ENCODE measurements at places on chromosomes 3 and 15.
A peak's percentile ranks its signal among the peaks of the same experiment; 100 is the strongest.

GRCh38 chr3:98733053-98733811 lies 29.9 kb upstream of the ST3GAL6 start:
- DNase-seq, result peak; percentile 13

- no peak for DNase-seq
These were observed 46.4 kb downstream of the IL1RAP start for GRCh38 chr3:190560013-190560895.

DNA sequence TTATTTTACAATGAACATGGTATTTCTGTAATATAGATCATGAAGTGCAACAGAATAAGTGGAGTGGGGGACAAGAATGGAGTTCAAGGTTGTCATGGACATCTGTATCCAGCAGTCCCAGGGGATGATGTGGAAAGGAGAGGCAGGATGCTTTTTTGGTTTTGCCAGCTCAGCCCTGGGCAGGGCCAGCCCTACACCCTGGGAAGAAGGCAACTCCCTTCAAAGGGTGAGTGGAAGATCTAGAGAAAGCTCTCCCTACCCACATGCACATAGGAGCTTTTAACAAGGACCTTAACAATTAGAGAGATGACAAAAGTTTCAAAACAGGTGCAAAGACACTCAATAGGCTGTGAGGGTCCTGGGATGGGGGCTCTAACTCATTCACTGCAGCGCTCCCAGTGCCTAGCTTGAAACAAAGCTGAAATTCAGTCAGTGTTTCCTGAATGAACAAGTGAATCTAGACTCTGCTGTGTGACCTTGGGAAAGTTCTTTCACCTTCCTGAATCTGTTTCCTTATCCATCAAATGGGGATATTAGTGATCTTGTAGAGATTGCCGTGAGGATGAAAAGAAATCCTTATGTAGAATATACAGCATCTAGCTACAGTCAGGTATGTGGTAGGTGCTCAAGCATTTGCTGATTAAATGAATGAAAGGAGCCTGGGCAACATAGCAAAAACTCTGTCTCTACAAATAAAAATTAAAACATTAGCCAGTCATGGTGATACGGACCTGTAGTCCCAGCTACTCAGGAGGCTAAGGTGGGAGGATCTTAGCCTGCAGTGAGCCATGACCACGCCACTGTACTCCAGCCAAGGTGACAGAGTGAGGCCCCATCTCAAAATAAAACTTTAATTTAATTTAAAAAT lies 14.3 kb downstream of the BHLHE40 start:
- DNase-seq, result no peak

GRCh38 chr3:31218082-31218481 lies 314.6 kb upstream of the STT3B start:
- no peak for DNase-seq

GRCh38 chr3:126580746-126581145 lies 22.0 kb upstream of the C3orf22 start:
- no peak for DNase-seq

- no peak for DNase-seq
These were observed 97.3 kb downstream of the ISL2 start for GRCh38 chr15:76433798-76434400.

GRCh38 chr3:32340039-32340438 lies 51.6 kb upstream of the CMTM7 start:
- DNase-seq, result peak; percentile 54

GRCh38 chr3:102183623-102184022 lies 251.2 kb upstream of the ZPLD1 start:
- DNase-seq, result no peak

- DNase-seq, result no peak
These were observed 15.6 kb upstream of the STRA6 start for GRCh38 chr15:74217907-74218885.

DNA sequence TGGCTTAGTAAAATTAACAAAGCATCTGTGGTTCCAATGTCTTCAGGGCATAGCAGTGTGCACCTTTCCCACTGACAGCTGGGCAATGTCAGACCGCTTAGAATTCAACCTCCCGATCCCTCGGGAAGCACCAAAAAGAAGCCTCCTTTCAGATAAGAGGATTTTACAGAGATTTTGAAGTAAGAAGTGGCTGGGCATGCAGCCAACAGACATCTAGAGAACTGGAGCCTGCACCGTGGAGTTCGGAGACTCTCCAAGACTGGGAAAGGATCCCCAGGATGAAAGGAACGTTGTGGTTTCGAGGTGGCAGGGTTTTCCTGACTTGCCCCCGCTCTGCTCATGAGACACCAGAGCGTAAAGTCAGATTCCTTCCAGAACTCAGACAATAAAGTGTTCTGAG lies 5.3 kb downstream of the FAM174B start:
- no peak for DNase-seq

GRCh38 chr3:54891540-54891897 lies 36.3 kb downstream of the LRTM1 start:
- no peak for DNase-seq

DNA sequence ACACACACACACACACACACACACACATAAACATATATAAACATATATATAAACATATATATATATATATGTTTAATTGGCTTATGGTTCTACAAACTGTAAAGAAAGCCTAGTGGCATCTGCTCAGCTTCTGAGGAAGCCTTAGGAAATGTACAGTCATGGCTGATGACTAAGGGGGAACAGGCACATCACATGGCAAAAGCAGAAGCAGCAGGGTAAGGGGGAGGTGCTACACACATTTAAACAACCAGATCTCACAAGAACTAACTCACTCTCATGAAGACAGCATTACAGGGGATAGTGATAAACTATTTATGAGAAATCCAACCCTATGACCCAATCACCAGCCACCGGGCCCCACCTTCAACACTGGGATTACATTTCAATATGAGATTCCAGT lies 922.9 kb downstream of the SI start:
- DNase-seq, result peak; percentile 74

GRCh38 chr3:146159616-146160320 lies 1.2 kb downstream of the PLOD2 start:
- no peak for DNase-seq

DNA sequence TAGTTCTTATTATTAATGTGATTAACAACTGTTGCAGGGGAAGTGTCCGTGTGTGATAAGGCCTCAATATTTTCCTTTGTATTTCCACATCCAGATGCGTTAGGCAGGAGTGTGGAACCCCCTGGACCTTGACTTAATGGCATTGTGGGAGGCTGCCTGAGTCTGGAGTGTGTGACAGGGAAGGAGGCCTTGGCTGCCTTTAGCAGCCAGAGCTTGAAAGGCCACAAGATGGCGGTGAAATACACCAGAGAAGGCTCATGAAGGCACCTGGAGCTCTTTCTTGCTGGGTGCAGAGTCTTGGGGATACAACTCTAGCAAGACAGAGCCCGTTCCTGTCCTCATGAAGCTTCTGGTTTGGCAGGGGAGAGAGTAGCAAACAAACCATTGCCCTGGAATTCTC lies 36.9 kb downstream of the POLR2M start:
- no peak for DNase-seq

- no peak for DNase-seq
These were observed 19.5 kb downstream of the ARIH2 start for GRCh38 chr3:48938156-48938555.

- DNase-seq, result peak; percentile 24
These were observed 20.4 kb downstream of the RARRES1 start for GRCh38 chr3:158711886-158712285.

- DNase-seq, result no peak
These were observed 69.6 kb downstream of the SEMA5B start for GRCh38 chr3:122957707-122958689.

GRCh38 chr3:36312351-36312750 lies 68.0 kb upstream of the STAC start:
- peak; percentile 10 for DNase-seq

GRCh38 chr15:93358166-93359059 lies 269.4 kb upstream of the RGMA start:
- no peak for DNase-seq

DNA sequence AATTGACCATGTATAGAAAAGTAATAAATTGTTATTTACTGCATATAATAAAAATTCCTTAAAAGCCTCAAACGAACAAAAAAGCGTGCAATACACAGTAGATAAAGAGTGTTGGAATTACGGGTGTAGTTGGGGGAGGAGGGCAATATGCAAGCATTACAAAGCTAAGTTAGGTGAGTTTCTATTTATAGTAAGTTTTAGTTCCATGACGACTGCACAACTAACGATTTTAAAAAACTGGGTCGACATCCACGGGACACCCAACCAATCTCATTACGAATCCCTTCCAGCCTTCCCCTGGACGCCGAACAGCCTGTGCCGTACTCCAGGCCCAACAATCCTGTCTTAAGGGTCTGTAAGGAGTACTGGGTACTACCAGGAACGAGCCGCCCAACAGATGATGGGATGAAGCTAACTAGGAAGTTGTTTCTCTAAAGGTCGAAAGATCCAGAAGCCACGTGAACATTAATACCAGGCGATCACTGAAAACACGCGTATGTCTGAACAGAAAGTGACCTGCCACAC lies 677 bp downstream of the POLQ start:
- peak; percentile 36 for DNase-seq

GRCh38 chr3:153038779-153039178 lies 123.2 kb upstream of the RAP2B start:
- no peak for DNase-seq

- no peak for DNase-seq
These were observed 103.6 kb downstream of the TGFBR2 start for GRCh38 chr3:30710017-30710416.

- no peak for DNase-seq
These were observed 178.5 kb downstream of the FNDC3B start for GRCh38 chr3:172217877-172218276.

DNA sequence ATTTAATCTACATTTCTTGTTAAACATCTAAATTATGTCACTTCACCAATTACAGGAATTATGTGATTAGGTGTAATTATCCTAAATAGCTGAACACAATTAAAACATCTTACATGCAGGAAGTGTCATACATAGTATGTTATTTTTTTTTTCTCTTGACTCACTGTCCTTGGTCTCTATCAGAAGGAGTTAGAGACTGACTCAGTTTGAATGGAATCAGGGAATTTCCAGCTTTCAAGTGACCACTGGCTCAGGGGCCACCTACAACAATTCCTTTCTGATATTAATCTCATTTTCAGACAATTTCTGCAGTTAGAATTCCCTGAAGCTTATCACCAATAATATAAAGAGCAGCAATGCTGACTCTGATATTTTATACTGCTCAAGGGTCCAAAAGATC lies 400.7 kb downstream of the ROBO1 start:
- DNase-seq, result no peak

GRCh38 chr3:43105596-43106292 lies at the start of gene POMGNT2:
TSS of gene POMGNT2 (minus strand) at chr3:43106079. CDS start at chr3:43081431, 24,648 bp downstream.
- peak; percentile 88 for DNase-seq

DNA sequence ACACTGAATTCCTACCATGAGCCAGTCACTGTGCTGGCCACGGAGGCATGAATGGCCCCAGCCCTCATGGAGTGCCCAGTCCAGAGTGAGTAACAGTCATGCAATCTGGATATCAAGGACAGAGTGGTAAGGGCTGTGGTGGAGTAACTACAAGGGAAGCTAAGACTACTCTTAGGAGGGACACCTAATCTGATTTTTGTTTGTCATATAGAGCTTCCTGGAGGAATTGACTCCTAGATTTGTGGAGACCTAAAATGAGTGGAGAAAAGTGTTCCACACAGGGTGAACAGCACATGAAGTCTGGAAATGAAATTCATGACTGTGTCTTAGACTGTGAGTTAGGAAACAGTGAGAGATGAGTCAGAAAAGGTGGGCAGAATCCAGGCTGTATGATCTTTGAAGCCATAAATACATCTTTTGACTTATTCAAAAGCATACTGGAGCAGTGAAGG lies 219.9 kb downstream of the NFKBIZ start:
- no peak for DNase-seq

- DNase-seq, result no peak
These were observed 7.5 kb upstream of the PLA2G4D start for GRCh38 chr15:42101861-42102260.

GRCh38 chr3:13584901-13585300 lies 36.0 kb downstream of the FBLN2 start:
- no peak for DNase-seq

DNA sequence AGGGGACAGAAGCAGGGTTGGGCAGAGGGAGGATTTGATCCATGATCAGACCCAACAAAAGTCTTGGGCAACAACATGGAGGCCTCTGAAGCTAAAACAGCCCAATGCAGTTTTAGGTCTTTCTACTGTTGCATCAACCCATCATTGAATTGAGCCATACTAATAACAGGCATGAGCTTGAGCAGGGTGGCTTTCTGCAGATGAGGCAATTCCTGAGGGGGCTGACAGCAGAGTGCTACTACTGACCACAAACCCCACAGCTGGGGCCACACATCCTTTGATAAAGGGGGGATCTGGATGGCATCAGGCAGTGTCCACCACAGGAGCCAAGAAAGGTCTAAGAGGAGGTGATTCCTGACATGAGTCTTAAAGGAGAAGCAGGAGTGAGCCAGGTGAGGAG lies 517.0 kb upstream of the PPP2R3A start:
- no peak for DNase-seq

GRCh38 chr3:169458752-169459151 lies 204.8 kb downstream of the MECOM start:
- DNase-seq, result no peak

DNA sequence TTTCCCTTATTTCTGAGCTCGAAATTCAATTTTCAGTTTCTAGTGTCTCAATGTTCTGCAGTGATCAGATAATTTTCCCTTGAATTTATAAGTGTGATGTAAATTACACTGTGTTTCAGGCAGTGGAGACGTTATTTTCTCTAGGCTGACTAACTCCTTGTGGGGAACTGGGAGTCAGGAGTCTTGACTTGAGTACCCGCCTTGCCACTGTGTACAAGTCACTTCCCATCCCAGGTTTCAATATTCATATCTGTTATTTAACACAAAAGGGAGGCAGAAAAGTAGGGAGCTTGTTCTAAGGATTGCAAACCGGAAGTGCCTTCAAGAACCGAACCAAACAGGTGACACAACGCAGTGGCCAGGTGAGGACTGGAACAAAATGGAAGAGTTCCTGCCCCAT lies 196.5 kb downstream of the MEX3B start:
- DNase-seq, result no peak

DNA sequence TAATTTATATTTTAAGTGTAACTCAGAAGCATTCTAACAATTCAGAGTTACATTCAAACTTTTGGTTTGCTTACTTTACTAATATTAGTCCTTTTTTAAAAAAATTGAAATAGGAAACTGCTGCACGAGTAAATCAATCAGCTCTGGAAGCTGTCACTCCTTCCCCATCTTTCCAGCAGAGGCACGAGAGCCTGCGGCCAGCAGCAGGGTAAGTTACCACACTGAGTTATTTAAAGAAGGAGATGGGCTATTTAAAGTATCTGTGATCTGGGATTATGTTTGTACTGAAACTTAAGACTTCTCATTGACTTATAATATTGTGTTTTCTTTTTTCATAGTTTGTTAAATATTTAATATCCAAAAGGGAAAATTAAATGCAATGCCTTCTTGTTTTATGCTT lies 29.3 kb downstream of the APPL1 start:
- no peak for DNase-seq

GRCh38 chr3:138367911-138368310 lies 19.5 kb downstream of the MRAS start:
- no peak for DNase-seq

- DNase-seq, result no peak
These were observed 7.8 kb downstream of the GLDN start for GRCh38 chr15:51349156-51349844.

- no peak for DNase-seq
These were observed 29.9 kb upstream of the MFSD1 start for GRCh38 chr3:158771982-158772381.

All from Kasumi-1 (cell line).